ENCODE measurements at places on chromosomes 5 and 9.

- no peak for DNase-seq
These were observed 132.0 kb upstream of the SV2C start for GRCh38 chr5:75951158-75951557.

DNA sequence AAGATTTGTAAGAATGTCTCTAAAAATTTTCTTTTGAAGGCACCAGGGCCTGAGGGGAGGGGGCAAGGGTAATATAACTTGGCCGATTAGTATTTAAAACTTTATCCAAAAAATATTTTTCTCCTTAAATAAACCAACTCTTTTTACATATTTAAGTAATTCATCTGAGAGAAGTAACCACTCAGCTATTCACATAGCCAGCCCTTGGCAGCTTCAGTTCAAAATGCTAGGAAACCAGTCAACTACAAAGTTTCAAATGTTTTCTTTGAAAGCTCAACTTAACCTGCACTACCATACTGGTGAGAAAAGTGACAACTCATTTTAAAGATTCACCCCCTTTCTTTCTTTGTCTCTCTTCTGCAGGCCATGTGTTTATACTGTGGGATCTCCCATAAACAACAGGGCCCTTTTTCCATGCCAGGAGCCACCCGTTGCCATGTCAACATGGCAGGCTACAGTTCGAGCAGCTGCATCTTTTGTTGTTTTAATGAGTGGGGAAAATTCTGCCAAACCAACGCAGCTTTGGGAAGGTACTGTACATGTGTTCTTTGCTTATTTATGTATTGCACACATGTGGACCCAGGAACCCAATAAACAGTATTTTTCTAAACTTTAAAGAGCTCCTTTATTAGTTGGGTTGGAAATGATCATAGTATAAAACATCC is 46.3 kb downstream of the AOPEP start:
- DNase-seq, result no peak

DNA sequence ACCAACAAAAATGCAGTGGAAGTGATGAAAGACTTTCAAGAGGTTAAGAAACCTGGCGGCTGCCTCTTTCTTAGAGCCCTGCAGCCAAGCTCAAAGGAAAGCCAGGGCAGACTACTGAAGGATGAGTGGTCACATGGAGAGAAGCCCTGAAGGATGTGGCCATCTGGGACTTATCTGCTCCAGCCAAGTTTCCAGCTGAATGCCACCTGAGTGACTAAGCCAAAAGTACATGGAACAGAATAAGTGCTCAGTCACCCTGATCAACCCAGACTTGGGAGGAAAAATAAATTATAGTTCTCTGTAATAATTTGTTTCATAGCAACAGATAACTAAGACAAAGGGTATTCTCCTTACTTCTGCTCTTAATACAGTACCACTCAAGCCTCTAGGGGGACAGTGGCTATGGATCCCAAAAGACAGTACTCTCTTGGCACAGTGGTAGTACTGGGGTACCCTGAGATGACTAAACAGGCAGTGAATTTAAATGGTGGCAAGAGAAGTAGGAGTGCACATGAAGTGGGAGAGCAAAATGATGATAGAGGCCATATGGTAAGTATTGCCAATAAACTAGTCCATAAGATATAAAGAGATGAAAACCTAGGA is 182.3 kb downstream of the ELAVL2 start:
- DNase-seq, result no peak

DNA sequence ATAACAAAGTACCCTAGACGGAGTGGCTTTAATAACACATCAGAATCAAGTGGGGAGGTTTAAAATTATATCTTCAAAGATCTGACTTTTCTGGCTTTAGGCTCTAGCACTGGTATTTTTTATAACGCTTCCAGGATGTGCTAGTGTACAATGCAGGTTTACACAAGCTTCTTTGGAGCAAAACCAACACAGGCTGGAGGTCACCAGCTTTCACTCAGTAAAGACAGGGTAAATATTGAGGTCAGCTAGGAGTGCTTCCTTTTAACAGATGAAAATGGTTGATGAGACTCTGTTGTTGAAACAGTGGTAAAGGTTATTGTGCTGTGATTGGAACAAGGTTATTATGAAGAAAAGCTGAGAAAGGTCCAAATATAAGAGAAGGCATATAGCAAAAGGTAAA is 414.2 kb downstream of the TAF11L14 start:
- DNase-seq, result no peak

DNA sequence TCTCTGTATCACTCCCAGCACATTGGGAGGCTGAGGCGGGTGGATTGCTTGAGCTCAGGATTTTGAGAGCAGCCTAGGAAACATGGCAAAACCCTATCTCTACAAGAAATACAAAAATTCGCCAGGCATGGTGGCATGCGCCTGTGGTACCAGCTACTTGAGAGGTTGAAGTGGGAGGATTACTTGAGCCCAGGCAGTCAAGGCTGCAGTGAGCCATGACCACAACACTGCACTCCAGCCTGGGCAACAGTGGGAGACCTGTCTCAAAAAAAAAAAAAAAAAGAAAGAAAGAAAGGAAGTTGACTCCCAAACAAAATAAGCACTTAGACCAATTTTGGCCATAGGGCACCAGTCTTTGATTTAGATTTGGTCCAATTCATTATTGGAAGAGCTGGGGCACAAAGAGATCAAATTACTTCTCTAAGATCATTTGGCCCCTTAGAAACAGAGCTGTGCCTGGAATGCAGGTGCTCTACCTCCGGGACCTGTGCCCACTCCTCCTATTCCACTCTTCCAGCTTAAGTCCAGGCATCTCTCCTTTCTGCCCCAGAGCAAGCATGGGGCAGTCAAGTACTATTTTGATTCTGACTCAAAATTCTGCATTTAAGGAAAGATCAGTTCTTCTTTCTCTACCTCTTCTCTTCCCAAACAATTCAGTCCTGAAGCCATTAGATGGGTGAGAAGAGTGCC is 59.0 kb downstream of the ALDH7A1 start:
- no peak for DNase-seq

- DNase-seq, result no peak
These were observed 35.9 kb upstream of the SARDH start for GRCh38 chr9:133773889-133774655.

- DNase-seq, result no peak
These were observed 205.0 kb downstream of the ACTL7B start for GRCh38 chr9:108650826-108651225.

- no peak for DNase-seq
These were observed 17.5 kb downstream of the NR2F1 start for GRCh38 chr5:93600409-93601070.
